HFFc6 (cell line): ENCODE measurements at places on chromosomes 7 and 10.

- H3K4me1 ChIP-seq, result peaks cover 52% of the 10 kb centered on the region
- no peak for DNase-seq
- H3K36me3 ChIP-seq, result no peaks in the 10 kb centered on the region
- H3K4me3 ChIP-seq, result no peak overlapping the region
- no peaks in the 10 kb centered on the region; the same call in 1 of the 2 replicates for H3K27me3 ChIP-seq
Measured at GRCh38 chr10:51002469-51002868, 71.8 kb upstream of the PRKG1 start.

- no peaks in the 10 kb centered on the region for H3K36me3 ChIP-seq
- H3K4me3 ChIP-seq, result no peak overlapping the region
- peaks cover 26% of the 10 kb centered on the region for H3K4me1 ChIP-seq
- H3K27ac ChIP-seq, result no peak overlapping the region
Measured at GRCh38 chr10:3747248-3747960, 37.6 kb downstream of the KLF6 start.

DNA sequence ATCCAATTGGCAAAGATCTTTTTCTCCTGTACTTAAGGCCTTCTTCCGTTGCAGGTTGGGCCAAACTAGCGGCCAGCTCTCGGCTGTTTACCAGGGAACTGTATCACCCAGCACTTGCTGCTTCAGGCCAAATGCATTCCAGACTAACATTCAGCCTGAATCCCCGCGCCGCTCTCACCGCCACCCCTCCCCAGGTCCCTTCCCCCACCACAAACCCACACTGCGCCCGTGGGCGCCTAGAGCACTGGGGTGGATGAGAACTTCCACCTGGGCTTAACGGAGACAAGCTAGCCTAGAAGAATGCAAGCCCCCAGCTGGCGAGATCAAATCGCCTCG lies 676 bp downstream of the TCAF1 start:
- peak overlapping the region; percentile 97 for H3K4me3 ChIP-seq
- no peaks in the 10 kb centered on the region for H3K36me3 ChIP-seq
- peak; percentile 28 for DNase-seq
- H3K27ac ChIP-seq, result peak overlapping the region; percentile 93
- peaks cover 36% of the 10 kb centered on the region for H3K4me1 ChIP-seq

GRCh38 chr10:107417446-107417845 lies 252.9 kb upstream of the SORCS1 start:
- no peaks in the 10 kb centered on the region for H3K27me3 ChIP-seq
- no peak overlapping the region for H3K4me3 ChIP-seq
- no peak for DNase-seq
- no peaks in the 10 kb centered on the region for H3K4me1 ChIP-seq
- H3K36me3 ChIP-seq, result no peaks in the 10 kb centered on the region; the same call in 1 of the 2 replicates
- no peak overlapping the region for H3K27ac ChIP-seq

DNA sequence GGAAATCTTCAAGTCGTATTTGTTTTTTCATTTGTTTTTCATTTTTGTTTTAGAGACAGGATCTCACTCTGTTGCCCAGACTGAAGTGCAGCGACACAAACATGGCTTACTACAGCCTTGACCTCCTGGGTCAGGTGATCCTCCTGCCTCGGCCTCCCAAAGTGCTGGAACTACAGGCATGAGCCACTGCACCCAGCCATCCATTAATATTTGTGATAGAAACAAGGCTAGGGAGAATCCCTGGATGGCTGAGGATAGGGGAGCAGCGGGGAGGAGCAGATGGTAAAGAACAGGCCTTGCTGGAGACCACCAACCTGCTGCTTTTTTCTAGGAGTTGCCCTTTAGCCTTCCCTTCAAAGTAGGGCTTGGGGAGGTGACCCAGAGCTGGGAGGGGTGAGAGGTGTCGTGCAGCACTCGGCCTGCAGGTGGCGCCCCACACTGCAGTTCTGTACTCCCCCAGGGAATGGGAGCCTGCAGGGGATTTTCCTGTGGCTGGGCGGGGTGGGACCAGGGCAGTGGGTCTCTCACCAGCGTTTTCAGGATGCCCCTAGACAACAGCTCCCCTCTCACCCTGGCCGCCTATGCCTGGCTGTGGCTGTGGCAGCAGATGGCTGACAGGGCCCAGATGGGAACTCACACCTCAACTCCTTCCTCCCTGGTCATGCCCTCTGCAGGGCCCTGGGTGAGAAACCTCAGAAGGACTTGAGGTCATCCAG lies 12.6 kb upstream of the CDH23 start:
- peaks cover 39% of the 10 kb centered on the region for H3K27me3 ChIP-seq
- no peaks in the 10 kb centered on the region for H3K36me3 ChIP-seq
- DNase-seq, result no peak
- H3K27ac ChIP-seq, result no peak overlapping the region

DNA sequence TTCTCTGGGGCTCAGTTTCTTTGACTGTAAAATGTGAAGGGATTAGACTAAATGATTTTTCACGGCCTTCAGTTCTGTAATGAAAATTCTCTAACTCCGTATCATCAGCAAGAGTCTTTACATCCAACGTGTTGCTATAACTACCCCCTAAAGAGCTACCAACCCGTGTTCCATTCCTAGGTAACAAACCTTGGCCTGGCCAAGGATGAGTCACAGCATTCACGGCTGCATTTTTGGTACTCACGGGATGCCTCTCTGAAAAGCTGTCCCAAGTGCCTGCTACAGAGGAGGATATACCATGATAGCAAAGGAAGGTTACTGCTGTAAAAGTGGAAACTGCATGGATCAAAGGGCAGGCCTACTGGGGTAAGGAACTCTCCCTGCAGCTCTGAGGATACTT lies 5.9 kb downstream of the LRRC4 start:
- H3K27me3 ChIP-seq, result peaks cover 2% of the 10 kb centered on the region; the same call in 1 of the 2 replicates
- H3K36me3 ChIP-seq, result peaks cover 10% of the 10 kb centered on the region
- H3K27ac ChIP-seq, result peak overlapping the region; percentile 70
- H3K4me3 ChIP-seq, result no peak overlapping the region
- peaks cover 78% of the 10 kb centered on the region for H3K4me1 ChIP-seq

DNA sequence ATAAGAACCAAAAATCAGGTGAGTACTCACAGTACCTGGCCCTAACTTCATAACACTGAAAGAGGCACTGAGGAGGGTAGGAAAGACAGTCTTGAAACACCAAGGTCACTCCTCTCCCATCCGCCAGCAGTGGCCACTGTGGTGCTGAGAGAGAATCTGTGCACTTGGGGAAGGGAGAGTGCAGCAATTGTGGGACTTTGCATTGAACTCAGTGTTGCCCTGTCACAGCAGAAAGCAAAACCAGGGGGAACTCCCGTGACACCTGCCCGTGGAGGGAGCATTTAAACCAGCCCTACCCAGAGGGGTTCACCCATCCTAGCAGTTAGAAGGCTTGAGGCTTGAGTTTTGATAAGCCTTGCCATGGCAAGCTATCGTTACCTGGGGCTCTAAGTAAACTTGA lies 35.2 kb upstream of the MAP3K8 start:
- no peaks in the 10 kb centered on the region for H3K4me1 ChIP-seq
- peaks cover 45% of the 10 kb centered on the region for H3K27me3 ChIP-seq
- no peak overlapping the region for H3K27ac ChIP-seq
- no peak for DNase-seq
- no peak overlapping the region for H3K4me3 ChIP-seq
- no peaks in the 10 kb centered on the region for H3K36me3 ChIP-seq

DNA sequence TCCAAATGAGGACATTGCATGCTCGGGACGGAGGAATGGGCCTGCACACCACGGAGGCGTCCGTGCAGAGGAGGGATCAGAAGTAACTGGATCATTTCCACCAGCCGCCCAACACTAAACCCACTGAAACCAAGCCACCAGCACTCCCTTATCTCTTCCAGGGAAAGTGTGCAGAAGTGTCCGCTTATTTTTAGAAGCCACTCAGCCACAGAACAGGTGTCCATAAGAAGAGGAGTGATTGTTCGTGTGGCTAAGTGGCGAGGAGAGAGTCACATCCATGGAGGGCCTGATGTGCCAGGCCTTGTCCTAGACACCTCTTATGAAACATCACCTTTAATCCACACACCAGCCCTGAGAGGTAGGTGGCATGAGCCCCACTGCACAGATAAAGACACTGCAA lies 407.9 kb upstream of the NPVF start:
- no peaks in the 10 kb centered on the region for H3K36me3 ChIP-seq
- no peak overlapping the region for H3K4me3 ChIP-seq
- H3K27me3 ChIP-seq, result no peaks in the 10 kb centered on the region
- no peaks in the 10 kb centered on the region for H3K4me1 ChIP-seq
- DNase-seq, result no peak
- H3K27ac ChIP-seq, result no peak overlapping the region

DNA sequence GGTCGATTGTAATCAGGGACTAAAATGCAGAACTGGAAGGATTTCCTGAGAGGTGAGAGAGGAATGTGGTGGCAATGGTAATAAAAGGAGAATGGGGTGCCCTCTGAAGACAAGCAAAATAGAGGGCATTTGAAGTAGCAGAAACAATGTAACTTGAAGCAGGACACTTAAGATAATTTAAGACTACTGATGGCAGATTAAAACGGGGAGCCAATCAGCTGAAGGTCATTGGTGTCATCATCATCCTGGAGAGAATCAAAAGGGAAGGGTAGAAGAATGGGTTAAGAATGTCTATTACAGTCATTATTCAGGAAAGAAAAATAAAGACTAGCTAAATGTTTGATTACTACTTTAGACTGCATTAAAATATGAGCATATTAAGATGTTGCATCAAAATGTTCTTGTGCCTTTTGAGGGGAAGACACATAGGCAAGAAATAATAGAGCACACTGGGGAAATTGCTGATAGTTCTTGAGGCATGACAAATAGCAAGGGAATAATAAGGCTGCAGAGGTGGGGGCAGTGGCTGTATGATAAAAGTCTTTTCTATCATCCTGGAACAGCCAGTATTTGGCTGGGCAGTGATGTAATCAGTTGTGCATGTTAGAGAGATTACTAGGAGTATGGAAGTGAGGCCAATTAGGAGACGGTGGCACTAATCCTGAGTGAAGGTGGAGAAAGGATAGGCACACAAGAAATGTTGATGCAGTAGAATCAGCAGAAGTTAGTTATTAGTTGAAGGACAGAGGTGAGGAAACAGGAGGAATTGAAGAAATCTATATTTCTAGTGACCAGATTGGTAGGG lies 60.2 kb downstream of the CCDC71L start:
- no peak overlapping the region for H3K4me3 ChIP-seq
- H3K4me1 ChIP-seq, result peaks cover 7% of the 10 kb centered on the region
- peak; percentile 13 for DNase-seq
